ENCODE measurements at places on chromosomes 12 and 14. TPM values are rescaled to one million over a fixed set of nuclear protein-coding genes. Genes with fewer than 3 reads are reported as not detected.

GRCh38 chr12:16347391-16348298 is at the start of gene MGST1:
TSS of gene MGST1 (plus strand) at chr12:16347645. CDS start at chr12:16354253, 6,608 bp downstream.
- no peaks in the 10 kb centered on the region for H3K4me1 ChIP-seq
- H3K36me3 ChIP-seq = no peaks in the 10 kb centered on the region
- peak within 1 kb of the TSS; percentile 26 for H3K4me3 ChIP-seq
- DNase-seq = peak; percentile 48
- H3K27ac ChIP-seq = peak within 1 kb of the TSS; percentile 57
- no peaks in the 10 kb centered on the region for H3K27me3 ChIP-seq

GRCh38 chr12:97274386-97274785 is 188.2 kb upstream of the RMST start:
- H3K4me3 ChIP-seq = no peak overlapping the region
- H3K4me1 ChIP-seq = peaks cover 10% of the 10 kb centered on the region
- H3K27ac ChIP-seq = no peak overlapping the region

GRCh38 chr14:94062344-94062940 is 18.6 kb downstream of the DDX24 start:
- no peaks in the 10 kb centered on the region for H3K27me3 ChIP-seq
- no peak overlapping the region for H3K27ac ChIP-seq
- H3K4me1 ChIP-seq = peaks cover 9% of the 10 kb centered on the region
- DNase-seq = no peak
- H3K36me3 ChIP-seq = peaks cover 76% of the 10 kb centered on the region

DNA sequence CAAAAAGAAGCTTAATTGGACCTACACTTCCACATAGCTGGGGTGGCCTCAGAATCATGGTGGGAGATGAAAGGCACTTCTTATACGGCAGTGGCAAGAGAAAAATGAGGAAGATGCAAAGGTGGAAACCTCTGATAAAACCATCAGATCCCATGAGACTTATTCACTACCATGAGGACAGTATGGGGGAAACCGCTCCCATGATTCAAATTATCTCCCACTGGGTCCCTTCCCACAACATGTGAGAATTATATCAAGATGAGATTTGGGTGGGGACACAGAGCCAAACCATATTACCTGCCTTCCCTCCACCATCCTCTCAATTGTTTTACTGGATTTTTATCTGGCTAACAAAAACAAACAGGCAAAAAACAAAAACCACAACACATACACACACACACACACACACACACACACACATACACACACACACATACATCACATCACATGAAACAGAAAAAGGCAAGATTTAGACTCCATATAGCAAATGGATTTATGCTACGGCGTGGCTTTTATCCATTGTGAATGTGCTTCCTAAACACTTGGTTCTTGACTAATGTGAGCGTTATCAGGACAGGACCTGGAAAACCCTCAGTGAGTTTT is 66.7 kb downstream of the ZFP36L1 start:
- H3K36me3 ChIP-seq = no peaks in the 10 kb centered on the region
- H3K4me1 ChIP-seq = no peaks in the 10 kb centered on the region
- no peak overlapping the region for H3K27ac ChIP-seq
- DNase-seq = no peak
- H3K4me3 ChIP-seq = no peak overlapping the region

- H3K4me1 ChIP-seq = no peaks in the 10 kb centered on the region
- H3K27ac ChIP-seq = no peak overlapping the region
- no peaks in the 10 kb centered on the region for H3K27me3 ChIP-seq
- H3K36me3 ChIP-seq = no peaks in the 10 kb centered on the region
- no peak overlapping the region for H3K4me3 ChIP-seq
These were observed 110.6 kb upstream of the PRMT8 start for GRCh38 chr12:3380200-3381043.

GRCh38 chr12:16531621-16532020 is 74.3 kb downstream of the LMO3 start:
- no peaks in the 10 kb centered on the region for H3K36me3 ChIP-seq
- no peaks in the 10 kb centered on the region for H3K27me3 ChIP-seq
- no peaks in the 10 kb centered on the region for H3K4me1 ChIP-seq
- no peak overlapping the region for H3K27ac ChIP-seq

- no peak overlapping the region for H3K4me3 ChIP-seq
- peak overlapping the region; percentile 93 for H3K27ac ChIP-seq
- no peak for DNase-seq
- H3K4me1 ChIP-seq = peaks cover 60% of the 10 kb centered on the region
These were observed 101.1 kb downstream of the CRADD start for GRCh38 chr12:93778306-93778705.

GRCh38 chr12:1117970-1118563 is 127.0 kb downstream of the ERC1 start:
- H3K36me3 ChIP-seq = peaks cover 4% of the 10 kb centered on the region
- peak; percentile 85 for DNase-seq
- H3K4me1 ChIP-seq = no peaks in the 10 kb centered on the region
- no peak overlapping the region for H3K4me3 ChIP-seq
- no peak overlapping the region for H3K27ac ChIP-seq
- H3K27me3 ChIP-seq = no peaks in the 10 kb centered on the region

GRCh38 chr12:2826721-2827515 is 7.9 kb downstream of the NRIP2 start:
- no peak for DNase-seq
- peaks cover 8% of the 10 kb centered on the region for H3K36me3 ChIP-seq
- H3K27ac ChIP-seq = no peak overlapping the region
- peaks cover 17% of the 10 kb centered on the region for H3K4me1 ChIP-seq

- no peak for DNase-seq
- no peaks in the 10 kb centered on the region for H3K4me1 ChIP-seq
- H3K27me3 ChIP-seq = no peaks in the 10 kb centered on the region
- H3K4me3 ChIP-seq = no peak overlapping the region
- H3K27ac ChIP-seq = no peak overlapping the region
These were observed 8.2 kb upstream of the CLEC2A start for GRCh38 chr12:9940375-9940774.

DNA sequence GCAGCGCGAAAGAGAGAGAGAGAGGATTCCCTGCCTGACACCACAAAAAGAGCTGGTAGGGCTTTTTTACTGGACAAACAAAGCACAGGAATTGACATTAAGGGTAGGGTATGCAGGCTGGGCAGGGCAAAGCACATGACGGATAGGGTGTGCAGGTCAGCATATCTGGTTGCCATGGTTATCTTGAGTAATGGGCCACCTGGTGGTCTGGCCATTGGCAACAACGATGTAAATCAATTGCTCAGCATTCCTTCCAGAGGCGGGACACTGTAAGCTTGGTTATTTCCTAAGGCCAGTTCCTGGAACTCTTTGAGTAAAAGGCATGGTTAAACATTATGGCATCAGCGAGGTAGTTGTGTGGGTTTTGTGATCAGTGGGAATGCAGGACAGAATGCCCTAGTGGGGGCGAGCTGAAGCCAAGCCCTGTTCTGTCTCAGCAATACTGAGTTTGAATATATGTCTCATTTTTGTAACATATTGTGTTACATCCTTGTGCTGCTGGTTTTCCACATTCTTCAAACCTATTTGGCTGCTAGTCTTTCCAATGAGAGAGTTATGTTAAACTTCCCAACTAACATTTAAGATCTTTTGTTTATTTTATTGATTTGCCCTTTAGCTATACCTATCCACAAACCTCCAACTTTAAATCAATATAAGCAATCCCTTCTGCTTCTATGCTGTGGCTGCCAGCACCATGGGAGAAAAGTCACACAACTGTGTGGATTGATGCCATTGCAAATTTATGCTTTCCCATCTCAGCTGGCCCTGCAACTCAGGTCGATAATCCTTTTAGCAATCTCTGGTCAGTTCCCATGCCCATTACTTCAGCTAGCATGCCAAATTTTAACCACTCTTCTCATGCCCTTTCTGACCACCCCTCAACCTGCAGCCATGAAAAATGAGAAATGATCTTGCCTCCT is 396.7 kb upstream of the PDE3A start:
- peaks cover 7% of the 10 kb centered on the region for H3K4me1 ChIP-seq
- H3K4me3 ChIP-seq = no peak overlapping the region
- H3K27me3 ChIP-seq = no peaks in the 10 kb centered on the region
- no peak overlapping the region for H3K27ac ChIP-seq
- no peaks in the 10 kb centered on the region for H3K36me3 ChIP-seq
- DNase-seq = no peak

DNA sequence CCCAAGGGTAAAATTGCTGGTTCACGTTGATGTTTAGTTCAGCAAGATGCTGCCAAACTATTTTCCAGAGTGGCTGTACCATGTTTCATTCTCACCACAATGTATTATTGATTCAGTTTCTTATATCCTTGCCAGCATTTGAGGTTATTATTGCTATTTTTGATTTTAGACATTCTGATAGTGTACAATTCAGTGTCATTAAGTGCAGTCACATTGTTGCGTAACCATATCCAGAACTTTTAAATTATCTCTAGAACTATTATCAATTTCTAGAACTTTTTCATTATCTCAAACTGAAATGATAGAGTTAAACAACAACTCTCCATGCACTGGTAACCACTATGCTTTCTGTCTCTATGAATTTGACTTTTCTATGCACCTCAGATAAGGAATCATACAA is 10.7 kb upstream of the TBC1D15 start:
- no peaks in the 10 kb centered on the region for H3K27me3 ChIP-seq
- DNase-seq = no peak
- no peaks in the 10 kb centered on the region for H3K36me3 ChIP-seq
- H3K27ac ChIP-seq = no peak overlapping the region
- no peaks in the 10 kb centered on the region for H3K4me1 ChIP-seq

Gene PTPN6
- 27.3 TPM for total RNA-seq

Gene MANSC4
- 0.78 TPM for total RNA-seq

Gene ADGRD1
- 110 TPM for total RNA-seq

Gene HCAR3
- total RNA-seq = not detected

Gene BEST3
- total RNA-seq = not detected

Gene HPD
- total RNA-seq = 0.63 TPM
